Muscle of arm (tissue), 14 donors: ENCODE measurements at places on chromosomes 7 and 10.
A peak's percentile ranks its signal among the peaks of the same experiment; 100 is the strongest.

DNA sequence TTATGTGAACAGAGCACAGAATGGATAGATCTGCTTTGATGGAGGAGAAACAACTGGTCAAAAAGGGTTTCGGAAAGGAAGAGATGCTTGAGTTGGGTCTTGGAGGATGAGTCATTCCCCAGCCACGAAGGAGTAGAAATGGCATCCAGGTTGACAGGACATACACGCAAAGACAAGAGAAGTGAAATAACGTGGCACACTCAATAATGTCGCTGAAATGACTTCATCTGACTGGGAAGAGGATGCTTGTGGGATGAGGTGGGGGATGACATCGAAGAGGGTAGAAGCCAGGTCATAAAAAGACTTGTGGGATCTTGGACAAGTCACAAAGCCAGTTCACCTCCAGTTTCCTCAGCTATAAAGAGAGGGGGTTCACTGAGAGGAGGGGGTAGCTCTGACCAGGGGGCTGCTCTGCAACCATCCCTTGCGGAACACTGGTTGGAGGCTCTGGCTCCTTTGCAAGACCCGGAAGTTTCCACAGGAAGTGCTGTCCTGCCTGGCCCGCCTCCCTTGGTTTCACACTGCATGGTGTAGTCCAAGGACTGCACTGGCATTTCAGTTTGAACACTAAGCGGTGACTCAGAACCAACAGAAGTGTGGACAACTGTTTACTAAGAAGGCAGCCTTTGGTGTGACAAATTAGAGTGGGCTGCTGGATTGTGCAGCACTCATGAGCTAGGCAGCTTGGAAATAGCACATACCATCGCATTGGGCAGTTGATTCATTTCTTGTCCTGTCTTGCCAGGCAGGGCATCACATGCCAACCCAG, 189.9 kb upstream of the ADO start:
- no peak for DNase-seq

DNA sequence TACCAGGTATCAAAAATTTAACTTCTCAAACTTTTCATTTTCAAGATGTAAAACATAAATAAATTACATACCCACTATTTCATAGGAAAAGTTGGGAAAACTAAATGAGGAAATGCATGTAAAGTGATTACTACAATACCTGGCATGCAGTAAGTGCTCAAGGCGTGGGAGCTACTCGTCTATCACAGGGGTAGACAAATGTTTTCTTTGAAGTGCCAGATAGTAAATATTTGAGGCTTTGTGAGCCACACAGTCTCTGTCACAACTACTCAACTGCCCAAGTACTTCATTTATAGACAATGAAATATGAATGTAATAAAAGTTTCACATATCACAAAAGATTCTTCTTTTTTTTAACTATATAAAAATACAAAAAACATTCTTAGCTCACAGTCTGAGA, 96.4 kb upstream of the PCGF5 start:
- no peak for DNase-seq

- peak; percentile 48 for DNase-seq
Measured at GRCh38 chr7:120725376-120726039, 132.4 kb downstream of the TSPAN12 start.

DNA sequence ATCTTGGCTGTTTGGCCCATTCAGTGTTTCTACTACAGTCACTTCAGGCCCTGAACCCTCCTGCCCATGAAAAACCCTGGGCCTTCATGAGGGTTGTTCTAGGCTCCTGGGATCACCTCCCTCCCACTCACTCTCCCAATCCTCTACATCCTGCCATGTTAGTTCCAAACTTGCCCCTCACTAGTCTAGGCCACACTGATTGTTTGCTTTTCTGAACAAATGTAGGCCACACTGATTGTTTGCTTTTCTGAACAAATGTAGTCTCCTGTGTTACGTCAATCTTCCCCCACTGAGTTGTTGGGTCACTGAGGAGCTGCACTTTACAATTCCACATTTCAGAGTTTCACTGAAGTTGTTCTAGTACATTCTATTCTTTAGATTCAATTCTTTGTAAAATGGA, 5.3 kb upstream of the ALDH18A1 start:
- DNase-seq = no peak

GRCh38 chr7:90701021-90701420, 104.9 kb downstream of the CDK14 start:
- no peak for DNase-seq

- DNase-seq = no peak
Measured at GRCh38 chr10:91077549-91078071, 142.9 kb upstream of the PCGF5 start.

- no peak for DNase-seq
Measured at GRCh38 chr7:138151731-138152577, 75.7 kb downstream of the AKR1D1 start.

DNA sequence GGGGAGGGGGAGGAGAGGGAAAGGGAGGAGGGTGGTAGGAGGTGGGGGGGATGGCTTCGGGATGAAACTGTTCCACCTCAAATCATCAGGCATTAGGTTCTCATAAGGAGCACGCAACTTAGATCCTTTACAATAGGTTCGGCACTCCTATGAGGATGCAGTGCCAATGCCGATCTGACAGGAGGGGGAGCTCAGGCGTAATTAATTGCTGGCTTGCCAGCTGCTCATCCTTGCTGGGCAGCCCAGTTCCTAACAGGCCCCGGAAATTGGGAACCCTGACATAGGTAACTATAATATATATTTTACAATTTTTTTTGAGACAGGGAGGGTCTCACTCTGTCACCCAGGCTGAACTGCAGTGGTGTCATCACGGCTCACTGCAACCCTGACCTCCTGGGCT, 118.8 kb upstream of the SFMBT2 start:
- no peak for DNase-seq

DNA sequence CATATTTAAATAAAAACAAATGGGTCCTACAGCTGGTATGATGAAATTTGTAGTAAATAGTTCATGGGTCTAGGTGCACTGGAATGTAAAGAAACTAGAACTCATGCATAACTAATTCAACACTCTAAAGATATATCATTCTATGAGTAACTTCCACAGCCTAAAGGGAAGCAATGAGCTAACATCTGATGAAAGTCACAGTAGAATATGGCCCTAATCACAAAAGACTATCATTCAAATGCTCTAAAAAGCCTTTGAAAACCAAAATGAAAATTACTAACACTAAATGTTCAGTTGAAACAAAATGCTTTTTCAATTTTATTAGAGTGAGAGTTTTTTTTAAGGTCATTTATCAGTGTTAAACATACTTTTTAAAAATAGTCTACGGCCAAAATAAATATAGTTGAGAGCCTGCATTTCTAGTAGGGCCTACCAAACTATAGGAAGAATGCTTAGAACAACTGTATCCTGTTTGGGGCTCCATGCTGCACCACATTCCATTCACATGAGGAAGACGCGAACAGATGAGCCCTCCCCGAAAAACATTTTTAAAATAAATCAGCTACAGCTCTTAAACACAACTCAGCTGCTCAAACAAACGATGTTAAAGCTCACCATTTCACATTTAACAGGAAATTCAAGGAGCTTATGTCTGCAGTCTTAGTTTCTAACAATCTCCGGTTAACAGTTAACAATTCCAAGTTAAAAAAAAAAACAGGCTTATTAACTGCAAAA, 134.5 kb downstream of the NRBF2 start:
- DNase-seq = peak; percentile 76

- no peak for DNase-seq
Measured at GRCh38 chr7:422886-423225, 96.8 kb downstream of the PDGFA start.

DNA sequence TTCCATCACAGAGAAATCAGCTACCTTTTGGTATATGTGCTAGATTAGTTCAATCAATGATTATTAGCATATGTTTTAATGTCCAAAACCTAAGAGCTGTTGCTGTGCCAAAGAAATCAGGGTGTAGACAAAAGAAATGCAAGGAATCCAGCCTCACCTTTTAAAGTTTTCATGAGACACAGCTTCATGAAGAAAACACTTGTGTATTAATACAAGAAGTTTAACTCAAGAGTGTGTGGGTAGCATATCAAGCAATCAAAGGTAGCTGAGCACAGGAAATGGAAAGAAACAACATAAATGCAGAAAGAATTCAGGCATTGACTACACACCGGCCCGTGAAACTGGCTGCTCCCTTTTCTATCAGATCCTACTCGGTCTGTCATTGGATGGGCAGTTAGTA, 76.0 kb upstream of the CAV2 start:
- no peak for DNase-seq

- DNase-seq = no peak
Measured at GRCh38 chr10:103367379-103367781, 396 bp upstream of the TAF5 start.

GRCh38 chr7:26584987-26585665, 279.3 kb downstream of the SKAP2 start:
- peak; percentile 18 for DNase-seq

- no peak for DNase-seq
Measured at GRCh38 chr10:3103646-3104045, 36.3 kb downstream of the PFKP start.

DNA sequence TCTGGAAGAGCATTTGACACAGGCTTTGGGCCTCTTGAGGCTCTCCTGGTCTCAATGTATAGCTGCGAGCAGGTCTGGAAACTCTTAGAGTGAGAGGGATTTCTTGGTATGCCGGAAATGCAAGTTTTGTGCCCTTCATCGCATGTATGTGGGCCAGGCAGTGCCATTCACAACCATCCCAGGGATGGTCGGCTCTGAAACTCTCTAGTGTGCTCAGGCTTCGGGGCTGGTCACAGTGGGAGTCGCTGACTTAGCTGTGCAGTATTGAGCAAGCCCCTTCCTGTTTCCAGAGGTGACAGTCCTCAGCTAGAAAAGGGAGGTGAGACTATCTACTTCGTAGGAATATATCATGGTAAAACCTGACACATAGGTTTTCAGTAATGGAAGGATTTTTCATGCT, 2.0 kb upstream of the AOAH start:
- no peak for DNase-seq

GRCh38 chr10:121974535-121975294, at the start of gene NSMCE4A:
NSMCE4A (minus strand) TSS chr10:121975217; CDS start chr10:121975165, 52 bp downstream.
- DNase-seq = peak; percentile 76

- peak; percentile 6 for DNase-seq
Measured at GRCh38 chr10:86225103-86225782, 141.4 kb downstream of the GRID1 start.

GRCh38 chr10:113534423-113534822, 18.4 kb upstream of the HABP2 start:
- DNase-seq = no peak

- no peak for DNase-seq
Measured at GRCh38 chr10:69740126-69740525, 61.6 kb upstream of the COL13A1 start.

GRCh38 chr10:13347043-13347499, 1.0 kb downstream of the SEPHS1 start:
- DNase-seq = peak; percentile 49

GRCh38 chr7:125241548-125241947, 311.9 kb upstream of the POT1 start:
- DNase-seq = no peak

- no peak for DNase-seq
Measured at GRCh38 chr10:67665491-67665890, 30.5 kb downstream of the CTNNA3 start.

GRCh38 chr7:21743493-21743892, 200.7 kb downstream of the DNAH11 start:
- DNase-seq = no peak

DNA sequence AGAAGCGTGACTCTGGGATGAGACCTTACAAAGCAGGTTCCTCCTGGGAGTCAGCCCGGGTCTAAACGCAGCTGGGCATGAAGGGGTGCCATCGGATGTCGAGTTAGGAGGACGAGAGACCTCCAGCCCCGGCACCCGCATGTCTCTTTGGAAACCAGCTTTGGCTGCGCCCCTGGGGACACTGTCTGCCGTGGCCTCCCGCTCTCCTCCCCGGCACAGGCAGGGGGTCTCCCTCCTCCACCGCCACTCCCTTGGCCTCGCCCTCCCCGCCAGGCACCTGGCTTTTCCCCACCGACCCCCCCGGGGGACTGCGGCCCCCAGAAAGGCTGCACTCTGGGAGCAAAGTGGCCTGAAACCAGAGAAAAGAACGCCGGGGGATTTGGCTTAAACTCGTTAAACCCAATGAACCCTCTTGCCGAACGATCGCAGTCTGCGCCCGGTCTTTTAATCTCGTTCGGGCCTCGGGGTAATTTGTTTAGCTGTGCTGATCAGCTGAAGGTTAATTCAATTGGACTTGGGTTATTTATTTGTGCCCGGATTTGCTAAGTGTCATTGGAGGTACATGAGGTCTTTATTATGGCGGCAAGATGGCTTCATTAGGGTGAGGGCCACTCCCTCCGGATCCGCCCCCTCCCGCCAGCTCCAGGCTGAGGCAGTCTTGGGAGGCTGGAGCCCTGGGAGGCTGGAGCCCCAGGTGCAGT, 16.4 kb upstream of the PSMG3 start:
- DNase-seq = no peak

DNA sequence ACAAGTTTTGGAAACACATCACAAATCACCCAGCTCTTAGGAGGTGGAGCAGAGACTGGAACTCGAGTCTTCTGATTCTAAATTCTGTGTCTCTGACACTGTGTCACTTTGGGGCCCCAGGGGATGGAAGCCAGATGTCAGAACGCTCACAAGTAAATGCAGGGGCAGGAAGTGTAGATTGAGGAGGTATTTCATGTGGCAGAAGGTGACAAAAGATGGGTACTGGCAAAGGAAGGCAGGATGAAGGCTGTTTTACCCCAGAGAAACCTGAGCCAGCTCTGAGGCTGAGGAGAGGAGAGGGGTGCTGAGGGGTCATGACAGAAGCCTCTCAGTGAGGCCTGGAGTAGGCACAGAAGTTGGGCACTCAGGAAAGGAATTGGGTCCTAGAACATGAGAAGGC, 6.0 kb upstream of the PURB start:
- DNase-seq = no peak

DNA sequence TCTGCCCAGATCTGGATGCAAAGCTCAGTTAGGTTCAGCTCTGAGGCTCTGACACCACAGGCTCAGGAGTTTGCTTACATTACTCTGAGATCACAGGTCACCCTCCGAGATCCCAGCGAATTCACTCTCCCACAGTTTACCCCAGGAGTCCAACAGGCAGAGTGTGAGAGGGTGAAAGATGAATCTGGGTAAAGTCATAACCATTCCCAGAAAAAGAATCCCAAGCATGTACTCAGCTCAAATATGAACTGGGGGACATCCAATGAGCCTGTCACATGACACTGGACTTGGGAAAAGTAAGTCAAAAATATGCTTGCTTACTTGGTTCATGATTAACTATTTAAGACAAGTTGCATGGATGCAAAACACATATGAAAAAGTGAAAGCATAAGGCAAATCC, 110.3 kb upstream of the ARID5B start:
- DNase-seq = no peak

- no peak for DNase-seq
Measured at GRCh38 chr10:35762311-35763030, 120.4 kb upstream of the FZD8 start.

- DNase-seq = no peak
Measured at GRCh38 chr7:130960208-130960988, 226.4 kb upstream of the KLF14 start.
